ENCODE measurements at places on chromosomes 1 and 21.

- peak; percentile 72 for DNase-seq
Observed at GRCh38 chr1:10338047-10338446, 60.8 kb upstream of the PGD start.

DNA sequence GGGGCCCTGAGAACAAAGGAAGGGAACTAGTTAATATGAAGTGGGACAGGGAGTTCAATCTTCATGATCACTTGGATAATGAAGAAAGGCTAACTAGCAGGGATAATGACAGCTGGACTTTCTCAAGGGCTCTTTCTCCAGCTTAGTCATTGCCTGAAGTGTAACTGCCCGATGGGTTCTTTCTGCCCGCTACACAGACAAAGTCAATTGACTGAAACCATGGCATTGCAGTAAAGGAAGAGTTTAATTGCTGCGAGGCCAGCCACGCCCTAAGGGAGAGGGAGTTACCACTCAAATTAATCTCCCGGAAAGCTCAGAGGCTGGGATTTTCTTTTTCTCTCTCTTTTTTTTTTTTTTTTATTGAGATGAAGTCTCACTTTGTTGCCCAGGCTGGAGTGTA is 16.6 kb upstream of the SLC2A5 start:
- peak; percentile 25 for DNase-seq

DNA sequence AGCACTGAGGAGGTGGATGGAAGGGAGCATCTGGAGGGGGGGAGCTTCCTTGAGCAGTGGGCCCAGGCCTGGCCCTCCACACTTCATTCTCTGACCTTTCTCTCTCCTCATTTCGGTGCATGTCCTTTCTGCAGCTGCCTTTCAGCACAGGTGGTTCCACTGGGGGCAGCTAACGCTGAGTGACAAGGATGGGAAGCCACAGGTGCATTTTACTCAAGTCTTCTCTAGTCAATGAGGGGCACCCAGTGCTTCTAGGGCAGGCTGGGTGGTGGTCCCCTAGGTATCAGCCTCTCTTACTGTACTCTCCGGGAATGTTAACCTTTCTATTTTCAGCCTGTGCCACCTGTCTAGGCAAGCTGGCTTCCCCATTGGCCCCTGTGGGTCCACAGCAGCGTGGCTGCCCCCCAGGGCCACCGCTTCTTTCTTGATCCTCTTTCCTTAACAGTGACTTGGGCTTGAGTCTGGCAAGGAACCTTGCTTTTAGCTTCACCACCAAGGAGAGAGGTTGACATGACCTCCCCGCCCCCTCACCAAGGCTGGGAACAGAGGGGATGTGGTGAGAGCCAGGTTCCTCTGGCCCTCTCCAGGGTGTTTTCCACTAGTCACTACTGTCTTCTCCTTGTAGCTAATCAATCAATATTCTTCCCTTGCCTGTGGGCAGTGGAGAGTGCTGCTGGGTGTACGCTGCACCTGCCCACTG is 43.2 kb downstream of the YARS1 start:
- no peak for DNase-seq

GRCh38 chr1:211738691-211739301 is 63.4 kb upstream of the NEK2 start:
- no peak for DNase-seq

- DNase-seq, result no peak
Observed at GRCh38 chr1:36506276-36506920, 23.7 kb upstream of the CSF3R start.
